ENCODE measurements at places on chromosomes 11 and 22.

GRCh38 chr11:79982185-79982584 lies 541.4 kb upstream of the TENM4 start:
- no peak for DNase-seq

DNA sequence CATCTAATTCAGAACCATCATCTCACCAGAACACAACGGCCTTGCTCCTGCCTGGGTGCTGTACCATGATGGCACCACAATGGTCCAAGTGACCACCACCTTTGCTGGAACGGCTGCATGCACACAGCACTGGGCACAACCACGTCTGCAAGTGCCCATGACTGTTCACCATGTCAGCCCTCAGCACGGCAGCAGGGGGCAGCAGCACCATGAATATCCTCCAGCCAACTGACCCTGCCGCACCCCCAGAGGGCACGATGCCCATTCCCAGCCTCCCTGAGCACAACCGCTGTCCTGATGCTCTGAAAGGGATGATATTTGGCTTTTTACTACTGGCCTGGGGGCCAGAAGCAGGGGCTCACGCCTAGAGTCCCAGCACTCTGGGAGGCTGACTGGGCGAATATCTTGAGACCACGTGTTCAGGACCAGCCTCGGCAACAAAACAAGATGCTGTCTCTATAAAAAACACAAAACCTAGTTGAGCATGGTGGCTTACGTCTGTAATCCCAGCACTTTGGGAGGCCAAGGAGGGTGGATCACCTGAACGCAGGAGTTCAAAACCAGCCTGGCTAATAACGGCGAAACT lies 25.7 kb downstream of the DRD4 start:
- no peak for DNase-seq

GRCh38 chr11:46102843-46103242 lies 18.4 kb downstream of the PHF21A start:
- no peak for DNase-seq

GRCh38 chr11:132858223-132858622 lies 674.1 kb downstream of the OPCML start:
- no peak for DNase-seq

GRCh38 chr11:60164550-60165075 lies 18.3 kb downstream of the MS4A6A start:
- no peak for DNase-seq

DNA sequence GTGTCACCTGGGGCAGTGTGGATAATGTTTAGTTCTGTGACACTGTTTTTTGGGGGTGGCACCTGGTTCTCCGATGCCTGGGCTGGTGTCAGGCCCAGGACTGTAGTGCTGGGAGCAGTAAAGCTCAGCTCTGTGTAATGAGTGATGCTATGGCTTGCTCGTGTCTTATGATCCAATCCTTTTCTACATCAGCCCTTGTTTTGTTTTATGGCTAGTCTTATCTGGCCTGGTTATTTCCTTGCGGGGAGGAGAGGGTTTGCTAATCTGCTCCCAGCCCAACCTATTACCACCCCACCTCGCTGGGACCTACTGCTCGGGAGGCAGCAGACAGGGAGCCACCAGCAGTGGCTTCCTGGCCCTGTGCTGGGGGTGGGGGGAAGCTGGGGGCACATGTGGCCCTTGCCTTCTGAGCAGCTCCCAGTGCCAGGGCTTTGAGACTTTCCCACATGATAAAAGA lies 35.0 kb upstream of the TPBGL start:
- DNase-seq = no peak

GRCh38 chr11:113113801-113114704 lies 152.8 kb downstream of the NCAM1 start:
- DNase-seq = peak; percentile 1

DNA sequence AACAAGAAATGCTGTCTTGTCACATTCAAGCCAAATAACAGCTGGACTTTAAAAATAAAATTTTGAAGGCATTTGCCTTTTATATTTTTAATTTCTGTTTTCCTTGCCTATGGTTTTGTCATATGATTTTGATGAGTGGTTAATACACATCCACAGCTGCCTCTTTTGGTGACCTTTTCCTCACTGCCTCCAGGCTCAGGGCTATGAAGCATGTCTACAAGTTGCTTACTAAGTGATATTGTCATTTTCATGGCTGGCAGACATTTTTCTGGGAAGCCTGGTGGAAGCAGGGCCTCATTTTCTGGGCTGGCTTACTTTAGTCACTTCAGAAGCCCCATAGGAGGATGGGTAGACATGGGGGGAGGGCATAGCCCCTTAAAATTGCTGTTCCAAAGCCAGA lies 344.9 kb downstream of the SOX6 start:
- no peak for DNase-seq

DNA sequence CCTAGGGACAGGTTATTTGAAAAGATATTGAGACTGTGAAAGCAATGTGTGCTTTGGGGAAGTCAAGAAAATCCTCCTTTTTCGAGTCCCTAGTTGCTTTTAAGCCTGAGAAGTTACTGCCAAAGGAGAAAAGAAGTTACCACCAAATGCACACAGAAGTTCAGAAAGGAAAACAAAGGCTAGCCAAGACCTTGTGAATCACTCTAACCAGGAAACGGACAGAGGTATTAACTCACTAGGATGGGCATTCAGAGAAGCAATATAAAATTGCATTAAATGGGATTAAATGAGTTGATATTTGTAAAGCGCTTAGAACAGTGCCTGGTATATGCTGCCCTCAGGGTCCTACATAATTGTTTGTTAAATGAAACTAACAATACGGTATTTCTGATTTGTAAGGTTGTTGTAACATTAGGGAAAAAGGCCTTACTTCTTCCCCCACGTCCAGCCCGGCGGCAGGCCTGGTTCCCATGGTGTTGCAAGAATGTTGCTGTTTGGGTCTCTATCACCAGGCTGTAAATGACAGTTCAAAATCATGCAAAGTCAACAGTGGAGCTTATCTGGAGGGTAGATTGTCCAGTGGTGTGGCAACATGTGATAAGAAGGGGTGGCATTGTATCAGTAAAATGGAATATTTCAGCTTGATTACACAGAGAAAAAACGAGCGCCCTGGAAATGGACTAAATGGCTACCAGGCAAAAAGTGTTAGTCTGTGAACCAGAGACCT lies 7.1 kb downstream of the TMA7B start:
- no peak for DNase-seq

DNA sequence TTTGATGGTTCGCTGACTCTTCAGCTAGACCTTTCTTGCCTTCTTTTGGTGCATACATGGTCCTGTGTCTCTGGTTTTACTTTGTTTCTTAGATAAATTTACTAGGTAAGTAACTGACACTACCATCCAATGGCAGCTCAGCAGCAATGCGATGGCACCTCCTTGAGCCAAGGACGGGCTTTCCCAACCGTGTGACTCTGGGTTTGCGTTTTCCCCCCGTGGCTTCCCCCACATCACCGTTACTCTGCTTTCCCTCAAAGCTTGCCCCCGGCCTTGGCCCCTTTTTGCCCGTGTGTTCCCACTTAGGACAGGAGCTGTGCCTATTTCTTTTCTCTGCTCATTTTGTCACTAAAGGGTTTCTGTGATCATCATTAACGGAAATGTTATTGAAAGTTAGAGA lies 41.5 kb downstream of the TBC1D22A start:
- DNase-seq = no peak

DNA sequence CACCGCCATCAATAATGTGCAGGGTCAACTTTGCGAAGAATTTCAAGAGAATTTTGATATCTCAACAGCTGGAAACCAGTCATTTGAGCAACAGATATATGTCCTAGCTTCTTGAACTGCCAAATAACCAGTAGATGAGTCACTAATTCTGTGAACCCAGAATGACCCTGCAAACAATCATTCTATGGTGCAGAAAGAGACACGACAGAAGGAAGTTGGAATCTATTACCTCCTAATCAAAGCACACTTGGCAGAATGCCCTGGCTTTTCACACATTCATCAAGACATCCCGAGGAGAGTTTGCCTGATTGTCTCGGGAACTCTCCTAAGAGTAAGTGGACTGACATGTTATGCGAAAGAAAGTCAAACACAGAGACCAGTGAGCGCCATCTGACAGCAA lies 621.1 kb downstream of the OPCML start:
- no peak for DNase-seq

DNA sequence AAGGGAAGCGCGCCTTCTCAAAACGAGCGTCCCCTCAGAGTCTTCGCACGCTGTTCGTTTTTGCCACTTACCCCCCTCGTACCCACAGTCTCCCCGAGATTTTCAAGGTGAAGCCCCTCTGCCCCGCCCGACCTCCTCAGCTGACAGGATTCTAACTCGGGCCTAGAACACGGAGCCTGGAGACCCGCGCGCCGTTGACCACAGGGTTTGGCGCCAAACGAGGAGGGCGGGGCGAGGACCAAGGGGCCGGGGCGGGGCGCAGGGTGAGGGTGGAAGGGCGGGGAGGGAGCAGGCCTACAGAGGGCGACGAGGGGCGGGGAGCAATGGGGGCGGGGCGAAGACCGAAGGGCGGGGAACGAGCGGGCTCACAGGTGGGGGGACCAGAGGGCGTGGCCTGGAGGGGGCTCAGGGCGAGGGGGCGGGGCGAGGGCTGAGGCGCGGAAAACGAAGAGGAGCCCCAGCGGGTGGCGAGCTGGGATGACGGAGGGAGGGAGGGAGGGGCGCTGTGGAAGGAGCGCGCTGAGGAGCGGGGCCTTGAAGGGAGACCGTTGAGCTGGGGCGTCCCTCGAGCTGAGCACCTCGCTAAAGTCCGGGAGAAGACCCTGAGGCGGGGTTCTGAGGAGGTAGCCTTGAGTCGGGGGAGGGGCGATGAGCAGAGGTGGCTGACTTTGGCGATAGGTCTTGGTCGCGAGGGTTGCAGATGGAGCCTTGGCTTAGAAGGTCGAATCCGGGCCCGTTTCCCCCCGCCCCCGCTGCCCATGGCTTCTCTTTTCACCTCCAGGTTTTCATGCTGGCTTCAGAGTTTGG lies at the start of gene DMC1:
TSS of gene DMC1 (minus strand) at position 212 of the 807 bp plus-strand sequence. CDS start 1,927 bp downstream, outside the sequence.
- peak; percentile 88 for DNase-seq

- DNase-seq = no peak
Observed at GRCh38 chr11:60769273-60769672, 12.6 kb downstream of the MS4A15 start.

DNA sequence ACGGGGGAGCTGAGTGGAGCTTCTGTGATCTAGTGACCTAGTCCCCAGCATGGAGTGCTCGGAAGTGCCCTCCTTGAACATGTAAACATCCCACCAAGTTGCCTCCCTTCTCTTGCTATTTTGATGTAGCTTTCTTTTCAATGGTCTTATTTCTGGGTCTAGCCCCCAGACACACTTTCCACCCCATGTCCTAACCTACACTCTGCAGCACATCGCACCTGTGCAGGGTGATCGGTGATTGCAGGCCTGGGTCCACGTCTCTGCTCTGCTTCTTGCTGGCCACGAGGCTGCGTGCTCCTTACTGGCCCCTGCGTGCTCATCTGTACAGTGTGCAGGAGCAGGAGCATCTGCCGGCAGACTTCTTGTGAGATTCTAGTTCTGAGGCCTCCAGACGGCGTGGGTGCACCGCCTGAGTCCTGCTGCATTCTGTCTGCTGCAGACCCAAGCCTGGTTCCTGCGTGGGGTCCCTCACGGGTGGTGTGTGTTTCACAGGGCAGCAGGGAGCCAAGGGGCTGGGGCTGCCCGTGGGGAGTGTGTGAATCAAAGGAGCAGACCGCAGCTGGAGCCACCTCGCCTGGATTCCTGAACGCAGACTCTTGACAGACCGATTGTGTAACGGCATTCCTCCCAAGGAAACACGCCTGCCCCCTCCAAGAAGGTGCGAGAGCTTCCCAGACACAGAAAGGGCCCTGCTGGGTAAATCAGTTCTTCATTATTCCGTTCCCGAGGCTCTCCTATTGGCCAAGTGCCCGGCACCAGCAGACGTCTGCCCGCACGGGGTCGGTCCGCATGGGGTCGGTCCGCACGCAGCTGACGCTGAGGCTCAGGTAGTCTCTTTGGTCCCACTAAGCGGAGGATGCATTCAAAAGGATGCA lies 44.4 kb upstream of the MYEOV start:
- no peak for DNase-seq

DNA sequence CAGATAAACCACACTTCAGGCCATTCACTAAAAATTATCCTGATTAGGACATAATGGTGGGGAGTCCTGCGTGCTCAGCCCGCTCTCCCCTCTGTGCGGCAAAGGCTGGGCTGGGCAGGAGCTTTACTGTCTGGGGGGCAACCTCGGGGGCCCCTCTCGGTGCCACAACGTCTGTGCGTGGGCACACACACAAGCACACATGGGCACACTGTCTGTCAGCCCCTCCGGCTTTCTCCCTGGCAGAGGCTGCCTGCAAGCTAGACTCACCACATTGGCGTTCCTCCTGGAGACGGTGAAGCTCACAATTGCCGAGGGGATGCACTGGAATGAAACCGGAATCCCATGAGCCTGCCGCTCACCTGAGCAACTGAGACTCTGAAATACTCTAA lies 5.2 kb downstream of the MLC1 start:
- no peak for DNase-seq

GRCh38 chr22:43889201-43889859 lies 2.5 kb downstream of the PNPLA5 start:
- DNase-seq = no peak

GRCh38 chr11:72070491-72070890 lies 9.9 kb downstream of the NUMA1 start:
- no peak for DNase-seq

DNA sequence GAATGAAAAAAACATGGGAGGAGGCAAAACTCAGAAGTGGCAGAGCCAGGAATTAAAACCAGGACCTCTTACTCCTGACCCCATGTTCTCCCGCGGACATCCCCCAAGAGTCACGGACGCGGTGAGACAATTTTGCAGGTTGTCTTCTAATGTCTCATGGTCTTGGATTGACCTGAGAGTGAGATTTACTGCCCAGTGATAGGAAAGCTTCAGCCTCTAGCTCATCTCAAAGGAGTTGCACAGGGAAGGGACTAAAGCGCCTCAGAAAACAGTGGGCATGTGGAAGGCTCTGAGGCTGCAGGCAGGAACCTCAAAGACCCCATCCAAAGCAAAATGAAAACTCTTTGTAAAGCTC lies 197.4 kb downstream of the ADAMTS15 start:
- no peak for DNase-seq

- no peak for DNase-seq
Observed at GRCh38 chr11:119920666-119921387, 191.8 kb upstream of the NECTIN1 start.

DNA sequence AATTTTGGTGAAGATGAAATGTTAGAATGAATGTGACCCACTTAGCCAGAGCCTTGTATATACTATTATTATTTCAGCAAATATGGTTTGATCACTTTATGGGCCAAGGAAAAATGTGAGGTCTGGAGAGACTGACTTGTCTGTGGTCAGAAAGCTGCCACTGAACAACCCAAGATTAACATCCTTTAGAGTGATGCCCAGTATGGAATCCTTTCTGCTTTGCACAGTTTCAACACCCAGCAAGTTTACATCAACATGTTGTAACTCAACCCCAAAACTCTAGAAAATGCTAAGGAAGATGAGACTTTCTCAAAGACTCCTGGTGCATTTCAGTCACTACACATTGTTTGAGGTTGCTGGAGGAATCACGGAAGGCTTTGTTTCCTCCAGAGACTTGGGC lies 107.7 kb downstream of the SNX19 start:
- DNase-seq = no peak

- no peak for DNase-seq
Observed at GRCh38 chr11:72069787-72070251, 10.5 kb downstream of the NUMA1 start.

DNA sequence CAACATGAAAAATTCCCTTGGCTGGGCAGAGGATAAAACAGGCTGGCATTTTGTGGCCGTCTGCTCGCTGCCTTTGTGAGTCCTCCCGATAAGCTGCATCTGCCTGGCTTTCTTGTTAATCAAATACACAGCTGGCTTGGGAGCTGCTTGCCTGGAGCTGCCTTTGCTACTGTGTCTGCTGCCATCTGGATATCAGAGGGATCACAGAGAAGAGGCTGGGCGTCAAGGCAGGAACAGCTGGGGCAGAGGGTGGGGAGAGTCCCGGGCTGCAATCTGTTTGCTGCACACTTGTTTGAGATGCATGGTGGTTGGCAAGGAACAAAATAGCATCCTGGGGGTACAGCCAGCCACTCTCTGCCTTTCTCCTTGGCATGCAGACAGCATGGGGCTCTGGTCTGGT lies 36.0 kb downstream of the COMMD9 start:
- no peak for DNase-seq
